ENCODE measurements at places on chromosomes 13 and 19.

DNA sequence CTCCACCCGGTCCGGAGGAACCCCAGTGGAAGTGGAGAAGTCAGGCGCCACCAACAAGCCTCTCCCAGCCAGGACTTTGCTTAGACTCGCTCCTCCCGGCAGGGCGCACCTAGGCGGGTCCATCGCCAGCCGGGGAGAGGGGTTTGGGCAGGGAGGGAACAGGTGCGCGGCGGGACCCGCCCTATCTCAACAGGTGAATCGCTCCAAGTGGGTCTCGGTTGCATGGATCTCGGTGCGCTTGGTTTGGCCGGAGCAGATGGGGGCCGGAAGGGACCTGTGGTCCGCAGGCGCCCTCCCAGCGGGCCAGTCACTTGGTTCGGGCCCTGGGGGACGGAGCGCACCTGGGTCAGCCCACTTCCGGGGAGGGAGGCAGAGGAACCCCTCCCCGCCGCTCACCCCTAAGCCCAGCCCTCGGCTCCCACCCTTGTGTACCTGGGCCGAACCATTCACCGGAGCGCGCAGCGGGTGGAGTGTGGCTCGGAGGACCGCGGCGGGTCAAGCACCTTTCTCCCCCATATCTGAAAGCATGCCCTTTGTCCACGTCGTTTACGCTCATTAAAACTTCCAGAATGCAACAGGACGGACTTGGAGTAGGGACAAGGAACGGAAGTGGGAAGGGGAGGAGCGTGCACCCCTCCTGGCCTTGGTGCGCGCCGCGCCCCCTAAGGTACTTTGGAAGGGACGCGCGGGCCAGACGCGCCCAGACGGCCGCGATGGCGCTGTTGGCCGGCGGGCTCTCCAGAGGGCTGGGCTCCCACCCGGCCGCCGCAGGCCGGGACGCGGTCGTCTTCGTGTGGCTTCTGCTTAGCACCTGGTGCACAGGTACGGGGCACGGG lies at the start of gene LSR:
TSS of gene LSR (plus strand) at position 693 of the 836 bp plus-strand sequence. CDS start at position 714, 21 bp downstream.
- peak; percentile 59 for DNase-seq

- no peak for DNase-seq
Observed at GRCh38 chr13:25847145-25847544, 204.7 kb downstream of the SHISA2 start.

- DNase-seq, result no peak
Observed at GRCh38 chr19:38190061-38190460, 34.0 kb downstream of the DPF1 start.

DNA sequence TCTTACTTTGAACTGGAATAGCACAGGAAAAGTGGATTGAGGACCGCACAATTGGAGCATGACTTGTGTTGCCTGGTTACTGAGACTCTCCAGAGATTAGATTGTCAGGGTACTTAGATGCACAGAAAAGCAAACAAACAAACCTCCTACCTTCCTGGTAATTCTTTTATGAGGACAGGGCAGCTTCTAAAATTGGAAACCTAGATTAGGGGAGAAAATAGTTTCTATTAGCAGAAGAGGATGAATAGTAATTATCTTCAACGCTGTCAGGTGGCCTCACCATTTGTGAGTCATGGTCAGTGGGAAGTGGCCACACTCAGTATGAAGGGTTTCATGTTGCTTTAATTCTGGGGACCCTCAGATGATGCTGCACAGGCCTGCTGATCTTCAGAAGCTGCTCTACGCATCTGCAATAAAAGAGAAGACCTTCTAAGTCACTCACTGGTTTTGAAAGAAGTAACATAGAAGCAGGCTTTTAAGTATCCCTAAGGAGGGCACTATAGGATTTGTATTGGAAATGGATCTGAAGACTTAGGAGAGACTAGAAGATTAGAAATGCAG lies 106.8 kb downstream of the LACC1 start:
- peak; percentile 31 for DNase-seq

DNA sequence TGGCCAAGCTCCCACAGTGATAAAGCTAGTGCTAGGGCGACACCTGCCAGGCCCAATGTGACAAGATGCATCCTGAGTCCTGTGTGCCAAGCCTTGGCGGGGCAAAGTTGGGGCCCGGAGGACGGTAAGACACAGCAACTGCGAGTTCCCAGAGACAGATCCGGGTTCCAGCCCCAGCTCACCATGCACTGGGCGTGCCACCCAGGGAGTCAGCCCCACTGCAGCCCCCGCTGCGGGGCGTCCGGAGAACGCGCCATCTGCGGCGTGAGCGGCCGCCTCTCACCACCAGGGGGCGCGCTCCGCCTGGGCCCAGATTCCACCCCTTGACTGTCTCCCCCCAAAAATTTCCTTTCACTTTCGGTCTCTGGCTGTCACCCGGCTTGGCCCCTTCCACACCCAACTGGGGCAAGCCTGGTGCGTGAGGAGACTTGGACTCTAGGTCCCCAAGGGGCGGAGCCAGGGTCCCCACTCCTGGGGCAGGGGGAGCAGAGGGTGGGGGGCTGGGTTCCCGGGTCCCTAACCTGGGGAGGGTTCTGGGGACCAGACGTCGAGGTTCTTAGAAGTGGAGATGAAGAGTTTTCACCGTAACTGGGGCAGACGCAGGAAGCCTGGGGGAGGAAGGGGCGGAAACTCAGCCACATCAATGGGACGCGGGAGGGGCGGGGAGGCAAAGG lies at the start of gene FLT3LG:
TSS of gene FLT3LG (plus strand) at position 348 of the 674 bp plus-strand sequence. CDS start 425 bp downstream, outside the sequence.
- peak; percentile 2 for DNase-seq

DNA sequence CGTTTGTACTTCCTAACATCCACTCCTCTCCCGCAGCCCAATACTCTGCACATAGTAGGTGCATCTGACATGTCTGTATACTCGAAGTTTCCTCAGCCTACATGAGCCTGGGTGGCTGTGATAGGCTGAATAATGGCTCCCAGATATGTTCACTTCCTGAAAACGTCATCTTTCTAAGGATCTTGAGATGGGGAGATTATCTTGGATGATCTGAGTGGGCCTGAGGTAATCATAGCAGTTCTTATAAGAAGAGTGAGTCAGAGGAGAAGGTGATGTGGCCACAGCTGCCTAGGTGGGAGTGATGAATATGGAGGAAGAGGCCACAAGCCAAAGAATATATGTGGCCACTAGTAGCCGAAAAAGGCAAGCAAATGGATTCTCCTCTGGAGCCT lies 84.2 kb downstream of the AKAP11 start:
- no peak for DNase-seq

DNA sequence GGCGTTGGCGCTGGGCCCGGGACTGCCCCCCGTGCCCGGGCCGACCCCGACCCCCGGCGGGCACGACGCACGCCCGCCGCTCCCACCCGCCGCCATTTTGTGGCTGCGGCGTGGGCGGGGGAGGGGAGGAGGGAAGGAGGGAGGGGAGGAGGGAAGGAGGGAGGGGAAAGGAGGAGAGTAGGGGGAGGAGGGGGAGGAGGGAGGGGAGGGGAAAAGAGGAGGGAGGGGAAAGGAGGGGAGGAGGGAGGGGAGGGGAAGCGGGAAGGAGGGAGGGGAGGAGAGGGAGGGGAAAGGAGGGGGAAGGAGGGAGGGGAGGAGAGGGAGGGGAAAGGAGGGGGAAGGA lies at the start of gene BTBD2:
TSS of gene BTBD2 (minus strand) at position 107 of the 343 bp plus-strand sequence. CDS start at position 96, 11 bp downstream.
- no peak for DNase-seq

GRCh38 chr19:46180701-46181387 lies 32.8 kb downstream of the IGFL2 start:
- no peak for DNase-seq

GRCh38 chr13:93744886-93745285 lies 518.3 kb downstream of the GPC6 start:
- no peak for DNase-seq

GRCh38 chr19:43534305-43534815 lies 1.4 kb downstream of the ZNF575 start:
- DNase-seq, result no peak

GRCh38 chr19:14514215-14514863 lies 3.9 kb downstream of the DNAJB1 start:
- no peak for DNase-seq

DNA sequence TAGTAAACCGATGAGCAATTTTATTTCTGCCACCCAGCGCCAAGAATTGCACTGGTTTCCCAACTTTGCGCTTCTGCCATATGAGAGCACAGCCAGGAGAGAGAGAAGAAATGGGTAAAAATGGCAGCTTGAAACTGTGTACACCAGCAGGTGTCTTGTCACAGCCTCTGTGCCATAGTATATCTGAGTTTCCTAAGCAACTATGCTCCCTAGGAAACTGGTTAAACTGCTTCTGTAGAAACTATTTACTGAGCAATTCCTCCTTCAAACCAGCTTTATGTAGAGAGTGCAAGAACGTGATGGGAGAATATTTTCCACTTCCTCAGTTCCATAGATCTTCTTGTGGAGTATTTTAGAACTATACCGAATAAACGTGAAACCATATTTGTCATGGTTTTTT lies 1361.3 kb downstream of the PCDH9 start:
- DNase-seq, result no peak

GRCh38 chr19:56145698-56146097 lies 4.6 kb downstream of the ZNF444 start:
- no peak for DNase-seq

- no peak for DNase-seq
Observed at GRCh38 chr13:27588405-27588804, 31.9 kb downstream of the LNX2 start.

DNA sequence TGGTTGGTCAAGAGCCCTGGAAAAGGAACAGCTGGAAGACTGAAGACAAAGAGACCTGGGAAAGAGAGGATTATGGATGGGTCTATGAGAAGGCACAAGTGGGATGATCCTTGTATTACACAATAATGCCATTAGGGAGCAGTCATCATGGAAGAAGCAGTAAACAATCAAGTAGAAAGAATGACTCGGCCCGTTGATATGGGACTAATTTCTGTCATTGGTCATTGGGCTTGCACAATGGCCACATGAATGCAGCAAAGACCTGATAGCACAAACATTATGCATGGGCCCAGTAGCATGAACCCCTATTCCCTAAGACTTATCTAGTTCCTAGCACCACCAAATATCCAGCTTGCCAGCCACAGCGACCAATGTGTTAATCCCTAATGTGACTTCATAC lies 390.3 kb upstream of the ZNF507 start:
- no peak for DNase-seq

- DNase-seq, result no peak
Observed at GRCh38 chr19:46601318-46602224, at the start of gene CALM3. Gene CALM3 (plus strand): TSS chr19:46601330. CDS start chr19:46601435, 105 bp downstream.

DNA sequence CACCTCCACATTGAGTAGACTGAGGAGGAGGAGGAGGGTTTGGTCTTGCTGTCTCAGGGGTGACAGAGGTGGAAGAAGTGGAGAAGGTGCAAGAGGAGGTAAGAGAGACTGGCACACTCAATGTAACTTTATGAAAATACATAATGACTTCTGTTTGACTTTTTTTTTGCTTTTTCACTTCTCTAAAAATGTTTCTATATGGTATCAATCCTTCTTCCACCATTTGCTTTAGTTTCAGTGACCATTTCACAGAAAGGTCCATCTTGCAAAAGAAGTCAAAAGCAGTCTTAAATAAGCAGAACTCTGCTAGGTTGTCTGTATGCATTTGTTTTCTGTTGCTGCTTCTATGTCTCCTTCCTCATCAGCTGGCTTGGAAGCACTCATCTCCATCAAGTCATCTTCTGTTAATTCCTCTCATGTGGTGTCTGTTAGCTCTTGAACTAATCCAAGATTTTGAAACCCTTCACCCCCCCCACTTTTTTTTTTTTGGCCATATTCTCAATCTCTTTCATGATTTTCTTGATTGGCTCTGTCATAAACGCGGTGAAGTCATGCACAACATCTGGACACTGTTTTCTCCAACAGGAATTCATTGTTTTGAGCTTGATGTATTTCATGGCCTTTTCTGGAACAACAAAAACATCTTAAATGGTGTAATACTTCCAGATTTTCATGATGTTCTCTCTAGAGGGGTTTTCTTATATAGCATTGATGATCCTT lies 80.8 kb downstream of the KL start:
- no peak for DNase-seq

- no peak for DNase-seq
Observed at GRCh38 chr19:10521461-10522171, 4.4 kb upstream of the S1PR5 start.

GRCh38 chr13:44257796-44258195 lies 115.8 kb upstream of the SERP2 start:
- DNase-seq, result no peak

- no peak for DNase-seq
Observed at GRCh38 chr19:39422020-39422419, 9.6 kb downstream of the PLEKHG2 start.

All from NCI-H1417 treated with DMSO at 0.1 percent for 48 hours (cell line).